Stimulated activated CD8-positive, alpha-beta memory T cell treated with anti-CD3 and anti-CD28 coated beads, Interleukin-15, amount 100 ng/mL, for 1 hour (primary cell): ENCODE measurements at places on chromosomes 2 and 18.

DNA sequence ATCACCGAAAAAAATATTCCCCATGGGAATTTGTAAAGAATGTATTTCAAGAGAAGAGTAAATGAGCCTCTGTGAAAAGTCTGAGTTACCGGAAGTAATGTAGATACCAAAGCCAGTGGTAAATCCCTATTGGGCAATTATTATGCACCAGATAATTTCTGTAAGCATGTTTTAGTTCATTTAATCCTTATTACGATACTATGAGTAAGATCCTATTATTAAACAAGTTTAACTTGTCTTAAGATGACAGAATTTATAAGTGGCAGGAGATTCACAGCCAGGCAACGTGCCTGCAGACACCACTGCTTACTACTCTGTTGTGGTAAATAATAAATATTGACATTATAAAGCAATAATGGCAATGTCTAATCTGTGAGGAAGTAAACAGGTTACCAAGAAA, 280.8 kb upstream of the RGPD4 start:
- DNase-seq = no peak

DNA sequence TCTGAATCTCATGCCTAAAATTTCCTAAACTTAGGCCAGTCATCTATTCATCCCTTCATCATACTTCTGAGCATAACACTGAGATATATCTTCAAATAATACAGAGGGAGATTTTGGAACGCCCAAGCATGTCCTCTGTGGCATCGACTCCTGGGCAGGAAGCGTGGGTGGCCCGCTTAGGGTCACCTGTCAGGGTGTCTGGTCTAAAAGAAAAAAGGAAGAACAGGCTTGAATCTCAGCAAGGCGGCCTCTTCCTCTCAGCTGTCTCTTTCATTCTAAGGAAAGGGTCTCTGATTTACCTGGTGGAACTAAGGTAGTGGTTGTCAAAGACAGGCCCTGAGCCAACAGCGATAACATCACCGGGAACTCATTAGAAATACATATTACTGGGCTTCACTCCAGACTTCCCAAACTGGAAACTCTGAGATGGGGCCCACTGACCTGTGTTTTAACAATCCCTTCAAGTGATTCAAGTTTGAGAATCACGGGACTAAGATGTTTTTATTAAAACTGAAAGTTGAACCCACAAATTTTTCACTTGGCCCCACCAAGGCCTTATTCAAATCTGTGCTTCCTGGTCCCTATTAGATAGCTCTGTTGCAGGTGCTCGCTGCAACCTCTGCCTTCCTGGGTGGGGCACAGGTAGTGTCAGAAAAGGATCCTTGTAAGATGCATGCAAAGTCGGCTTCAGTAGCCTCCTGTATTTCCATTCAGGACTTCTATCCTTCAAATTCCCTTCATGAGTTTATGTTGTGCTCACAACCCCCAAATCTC, 162.3 kb upstream of the CCDC68 start:
- DNase-seq = no peak

- DNase-seq = no peak
Observed at GRCh38 chr2:196076778-196077568, 8.3 kb upstream of the DNAH7 start.

- DNase-seq = no peak
Observed at GRCh38 chr2:27010139-27010538, 22.6 kb upstream of the TMEM214 start.

DNA sequence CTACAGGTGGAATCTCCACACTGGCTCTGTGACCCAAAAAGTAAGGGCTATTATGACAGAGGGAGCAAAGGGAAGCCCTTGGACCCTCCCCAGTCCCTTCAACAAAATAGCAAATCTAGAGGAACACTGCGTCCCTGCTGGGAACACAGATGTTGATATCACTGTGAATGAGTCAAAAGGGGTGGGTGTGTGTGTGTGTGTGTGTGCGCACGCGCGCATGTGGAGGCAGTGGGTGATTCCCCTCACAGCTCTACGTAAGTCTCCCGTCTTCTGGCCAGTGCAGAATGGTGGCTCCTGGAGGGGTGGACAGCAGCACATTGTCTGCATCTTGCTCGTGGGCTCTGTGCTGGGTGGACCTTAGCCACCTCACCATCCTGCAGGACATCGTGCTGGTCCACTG, 7.8 kb upstream of the C2orf72 start:
- no peak for DNase-seq

DNA sequence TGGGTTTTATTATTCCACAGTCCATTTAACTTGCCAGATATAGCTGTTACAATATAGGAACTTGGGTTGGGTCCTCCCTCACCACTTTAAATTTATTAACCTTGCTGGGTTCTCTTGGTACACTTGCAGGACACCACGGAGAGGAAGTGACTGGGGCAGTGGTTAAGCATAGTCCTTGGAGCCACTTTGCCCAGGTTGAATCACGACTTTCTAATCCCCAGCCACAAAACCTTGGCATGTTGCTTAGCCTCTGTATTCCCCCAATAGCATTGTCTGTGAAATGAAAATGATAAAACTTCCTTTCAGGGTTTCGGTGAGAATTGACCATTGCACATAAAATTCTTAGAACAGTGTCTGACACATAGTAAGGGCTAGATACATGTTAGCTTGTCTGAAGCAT, 221.2 kb downstream of the IRS1 start:
- DNase-seq = no peak

DNA sequence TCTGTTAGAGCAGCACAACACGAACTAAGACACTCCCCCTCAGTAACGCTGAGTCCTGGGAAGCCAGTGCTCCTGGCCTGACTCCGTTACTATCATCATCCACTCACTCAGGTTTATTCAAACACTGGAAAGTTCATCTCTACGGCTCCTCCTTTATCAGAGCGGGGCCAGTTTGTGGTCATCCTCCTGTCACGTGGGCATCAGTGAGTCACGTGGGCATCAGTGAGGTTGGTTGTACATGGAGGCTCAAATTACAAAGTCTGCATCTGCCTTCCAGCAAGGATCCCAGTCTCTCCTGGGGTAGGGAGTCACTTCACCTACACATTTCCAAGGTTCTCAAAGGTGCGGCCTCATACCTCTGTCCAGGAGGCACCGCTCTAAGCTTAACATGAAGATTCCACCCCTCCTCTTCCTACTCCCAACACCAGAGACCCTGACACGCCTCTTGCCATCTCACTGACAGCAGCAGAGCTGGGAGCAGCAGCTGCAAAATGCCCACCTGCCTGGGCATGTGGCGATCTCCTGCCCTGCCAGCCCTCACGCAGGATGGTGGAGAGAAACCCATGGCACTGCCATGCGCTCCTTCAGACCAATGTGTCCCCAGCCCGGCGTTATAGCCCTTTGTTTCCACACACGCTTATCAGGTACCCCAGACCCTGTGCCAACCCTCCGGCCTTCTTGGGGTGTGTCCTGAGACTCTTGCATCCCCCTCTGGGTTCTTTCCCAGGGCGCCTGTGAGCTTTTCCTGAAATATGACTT, 99.2 kb upstream of the PTPRM start:
- no peak for DNase-seq

DNA sequence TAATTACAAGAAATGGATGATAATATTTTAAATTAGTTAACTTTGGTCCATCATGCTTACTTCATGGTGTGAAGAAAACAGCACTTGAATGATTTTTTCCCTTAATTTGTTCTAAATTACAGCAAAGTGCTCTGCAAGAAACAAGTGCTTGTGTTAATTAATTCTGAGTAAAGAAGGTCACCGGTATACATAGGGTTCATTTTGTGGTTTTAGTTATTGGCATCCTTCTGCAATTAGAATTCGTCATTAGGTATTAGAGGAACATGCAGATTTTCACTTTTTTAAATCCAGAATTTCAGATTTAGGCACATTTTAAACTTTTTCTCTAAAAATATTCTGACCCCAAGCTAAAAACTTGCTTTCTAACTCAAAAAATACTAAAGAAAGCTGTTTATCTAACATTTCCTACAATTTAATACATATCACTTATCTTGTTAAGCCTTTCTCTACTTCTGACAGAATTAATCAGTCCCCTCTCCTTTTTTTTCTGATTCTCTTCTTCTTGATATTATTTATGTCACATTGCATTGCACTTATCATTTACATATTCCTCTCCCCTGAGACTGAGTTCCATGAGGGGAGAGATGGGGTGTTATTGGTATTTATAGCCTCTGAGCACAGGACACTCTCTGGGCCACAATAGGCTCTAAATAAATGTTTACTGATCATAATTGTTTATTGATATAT, 129.2 kb downstream of the PLA2R1 start:
- DNase-seq = no peak

- DNase-seq = no peak
Observed at GRCh38 chr2:169086893-169087467, 17.6 kb downstream of the DHRS9 start.

DNA sequence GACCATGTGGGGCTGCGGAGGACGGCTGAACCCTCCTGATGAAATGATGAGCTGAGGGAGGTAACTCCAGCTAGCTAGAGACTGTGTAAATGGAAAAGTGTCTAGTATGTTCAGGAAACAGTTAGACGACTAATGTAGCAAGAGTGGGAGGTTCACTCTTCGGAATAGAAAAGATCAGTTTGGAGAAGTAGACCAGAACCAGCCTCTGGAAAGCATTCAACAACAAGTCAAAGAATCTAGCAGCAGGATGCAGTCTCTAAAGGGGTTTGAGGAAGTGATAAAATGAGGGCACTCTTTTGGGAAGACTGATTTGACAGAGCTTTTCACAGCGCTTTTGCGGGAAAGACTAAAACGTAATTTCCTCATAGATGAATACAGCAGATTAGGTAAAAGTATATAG, 79.6 kb downstream of the GAREM1 start:
- DNase-seq = no peak

GRCh38 chr2:183123959-183124221, 353 bp upstream of the NUP35 start:
- no peak for DNase-seq

- no peak for DNase-seq
Observed at GRCh38 chr2:158969715-158970240, 1.3 kb downstream of the TANC1 start.

DNA sequence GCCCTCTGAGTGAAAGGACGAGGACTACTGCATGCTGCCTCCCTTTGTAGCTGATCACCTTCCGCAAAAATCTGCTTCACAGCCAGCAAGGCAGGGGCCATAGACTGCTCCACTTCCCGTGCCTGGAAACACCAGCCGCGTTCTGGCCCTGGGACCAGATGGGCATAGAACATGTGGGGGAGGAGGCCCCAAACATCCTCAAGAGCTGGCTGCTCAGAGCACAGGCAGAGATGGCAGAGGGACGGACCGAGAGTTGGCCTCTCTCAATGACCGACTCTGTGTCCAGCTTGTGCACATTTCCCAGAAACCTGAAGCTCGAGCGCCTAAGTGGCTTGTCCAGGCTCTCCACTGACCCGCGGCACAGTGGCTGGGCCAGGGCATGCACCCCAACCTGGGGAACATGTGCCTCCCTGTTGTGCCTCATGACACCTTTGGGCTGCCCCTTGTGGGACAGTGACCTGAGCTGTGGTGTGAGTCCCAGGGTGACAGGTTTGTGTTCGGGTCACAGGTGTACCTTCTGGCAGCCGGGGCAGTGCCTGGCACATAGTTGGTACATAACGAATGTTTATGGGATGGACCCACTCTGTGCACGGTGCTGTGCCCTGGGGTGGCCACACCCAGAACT, 9.1 kb downstream of the KCNF1 start:
- no peak for DNase-seq

- DNase-seq = no peak
Observed at GRCh38 chr2:200943527-200944105, 19.8 kb downstream of the ORC2 start.

DNA sequence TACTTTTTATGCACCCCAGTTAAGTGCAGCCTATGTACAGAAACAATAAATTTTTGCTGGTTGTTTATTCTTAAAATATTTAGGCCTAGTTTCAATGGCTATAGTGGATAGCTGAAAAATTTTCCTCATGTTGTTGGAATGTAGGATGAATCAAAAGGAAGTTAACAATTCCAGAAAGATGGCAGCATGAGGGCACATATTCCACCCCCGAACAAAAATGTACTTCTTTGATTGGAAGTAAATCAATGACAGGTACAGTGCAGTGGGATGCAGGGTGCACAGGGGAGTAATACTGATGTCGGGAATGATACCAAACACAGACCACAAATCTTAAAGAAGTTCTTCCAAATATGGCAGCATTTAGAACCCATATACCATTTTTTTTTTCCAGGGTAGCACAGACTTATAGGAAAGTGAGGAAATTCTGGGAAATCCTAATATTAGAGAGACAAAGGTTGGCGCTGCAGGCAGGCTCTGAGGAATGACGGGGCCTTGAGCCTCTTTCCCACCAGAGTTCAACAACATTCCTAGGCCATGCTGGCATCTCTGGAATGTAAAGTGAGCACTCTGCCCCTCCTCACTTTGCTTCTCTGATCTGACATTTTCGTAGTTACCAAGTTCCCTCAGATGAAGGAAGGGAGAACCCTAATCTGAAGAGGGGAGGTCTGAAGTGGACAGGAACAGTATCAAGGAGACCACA, 36.6 kb upstream of the IKZF2 start:
- DNase-seq = no peak

GRCh38 chr2:181105562-181105961, 125.2 kb downstream of the UBE2E3 start:
- DNase-seq = no peak

GRCh38 chr2:7243276-7243675, 326.1 kb downstream of the RNF144A start:
- no peak for DNase-seq

DNA sequence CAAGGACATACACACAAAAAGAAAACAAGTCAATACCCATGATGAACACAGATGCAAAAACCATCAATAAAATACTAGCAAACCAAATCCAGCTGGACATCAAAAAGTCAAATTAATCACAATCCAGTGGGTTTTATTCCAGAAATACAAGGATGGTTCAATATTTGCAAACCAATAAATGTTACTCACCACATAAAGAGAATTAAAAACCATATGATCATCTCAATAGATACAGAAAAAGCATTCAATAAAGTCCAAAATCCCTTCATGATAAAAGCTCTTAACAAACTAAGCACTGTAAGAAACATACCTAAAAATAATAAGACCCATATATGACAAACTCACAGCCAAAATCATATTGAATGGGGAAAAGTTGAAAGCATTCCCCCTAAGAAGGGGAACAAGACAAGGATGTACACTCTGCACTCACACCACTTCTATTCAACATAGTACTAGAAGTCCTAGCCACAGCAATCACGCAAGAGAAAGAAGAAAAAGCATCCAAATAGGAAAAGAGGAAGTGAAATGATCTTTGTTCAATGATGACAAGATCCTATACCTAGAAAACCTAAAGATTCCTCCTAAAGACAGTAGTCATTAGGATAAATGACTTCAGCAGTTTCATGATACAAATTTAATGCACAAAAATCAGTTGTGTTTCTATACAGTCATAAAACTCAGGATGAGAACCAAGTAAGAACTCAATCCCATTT, 62.6 kb downstream of the TRAPPC8 start:
- no peak for DNase-seq

- DNase-seq = no peak
Observed at GRCh38 chr2:181777734-181778133, 97.4 kb upstream of the NEUROD1 start.

- peak; percentile 78 for DNase-seq
Observed at GRCh38 chr2:231714639-231715498, 6.5 kb downstream of the PTMA start.
